ENCODE measurements at places on chromosomes 16 and 17.

- no peak for DNase-seq
These were observed 8.2 kb downstream of the NPTX1 start for GRCh38 chr17:80468242-80468641.

DNA sequence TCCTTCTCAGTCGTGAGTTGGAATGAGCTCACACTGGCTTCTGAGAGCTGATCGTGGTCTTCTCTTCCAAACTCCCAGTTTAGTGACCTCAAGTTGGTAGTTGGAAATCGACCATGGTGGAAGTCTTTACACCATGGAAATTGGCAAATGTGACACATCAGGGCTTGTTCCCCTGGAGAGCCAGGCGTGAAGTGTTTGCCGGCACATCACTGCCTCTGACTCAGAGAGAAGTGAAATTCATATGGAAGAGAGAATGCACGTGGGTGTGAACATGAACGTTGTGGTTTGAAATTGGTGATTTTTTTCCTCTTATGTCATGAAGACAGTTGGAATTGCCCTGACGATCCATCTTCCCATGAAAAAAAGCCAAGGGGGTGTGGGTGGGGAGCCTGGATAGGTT, 47.4 kb downstream of the AXIN2 start:
- DNase-seq = no peak

GRCh38 chr16:75471723-75472633, 7.5 kb upstream of the TMEM170A start:
- no peak for DNase-seq

DNA sequence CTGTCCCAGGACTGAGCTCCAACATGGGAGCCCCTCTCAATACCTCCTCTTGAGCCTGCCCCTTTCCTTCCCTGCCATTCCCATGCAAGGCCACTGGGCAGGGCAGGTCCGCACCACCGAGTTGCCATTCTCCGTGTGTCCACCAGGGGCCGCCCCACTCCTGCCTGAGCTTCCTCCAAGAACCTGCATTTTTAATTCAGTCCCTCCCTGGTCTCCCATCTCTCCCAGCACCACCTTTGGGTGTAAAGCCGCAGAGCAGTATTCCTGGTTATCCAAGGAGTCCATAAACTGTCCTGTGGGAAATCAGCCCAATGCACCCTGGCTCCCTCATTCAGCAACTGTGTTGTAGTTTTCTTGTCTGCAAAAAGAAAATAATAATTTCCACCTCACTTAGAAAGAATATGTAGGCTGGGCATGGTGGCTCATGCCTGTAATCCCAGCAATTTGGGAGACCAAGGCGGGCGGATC, 15.9 kb upstream of the ANKRD40CL start:
- peak; percentile 85 for DNase-seq

DNA sequence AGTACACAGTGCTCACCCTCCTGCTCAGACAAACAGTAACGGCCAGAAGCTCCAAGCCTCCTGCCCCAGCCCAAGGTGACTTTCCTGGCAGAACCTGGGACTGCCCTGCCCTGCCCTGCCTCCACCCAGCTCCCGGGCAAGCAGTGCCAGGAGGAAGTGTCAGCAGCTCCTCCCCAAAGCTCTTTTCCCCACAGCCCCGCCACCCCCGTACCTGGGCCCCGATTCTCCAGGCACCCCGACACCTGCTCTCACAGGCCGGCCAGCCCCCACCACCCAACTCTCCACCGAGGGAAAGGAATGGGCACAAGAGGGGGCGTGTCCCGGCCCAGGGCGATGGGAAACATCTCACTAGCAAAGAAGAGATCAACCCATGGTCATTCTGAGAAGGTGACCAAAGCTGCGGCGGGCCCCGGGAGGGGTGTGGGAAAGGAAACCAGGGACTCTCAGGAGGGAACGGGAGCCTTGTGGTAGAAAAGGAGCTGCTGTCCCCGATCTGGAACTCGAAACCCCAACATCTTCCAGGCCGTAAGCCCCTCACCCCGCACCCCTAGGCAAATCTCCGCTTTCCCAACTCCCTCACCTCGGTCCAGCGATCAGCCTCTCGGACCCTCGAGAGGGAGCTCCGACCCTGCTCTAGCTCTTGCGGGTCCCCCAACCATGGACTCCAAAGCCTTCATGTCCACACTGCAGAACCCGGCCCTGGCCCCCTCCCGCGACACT, 1.2 kb downstream of the BCAR1 start:
- DNase-seq = no peak

GRCh38 chr17:1545618-1546017, 17.0 kb downstream of the PITPNA start:
- no peak for DNase-seq

GRCh38 chr17:41865596-41865893, 322 bp upstream of the KLHL11 start:
- DNase-seq = no peak

GRCh38 chr16:27226476-27226875, 23.1 kb downstream of the KDM8 start:
- DNase-seq = no peak

DNA sequence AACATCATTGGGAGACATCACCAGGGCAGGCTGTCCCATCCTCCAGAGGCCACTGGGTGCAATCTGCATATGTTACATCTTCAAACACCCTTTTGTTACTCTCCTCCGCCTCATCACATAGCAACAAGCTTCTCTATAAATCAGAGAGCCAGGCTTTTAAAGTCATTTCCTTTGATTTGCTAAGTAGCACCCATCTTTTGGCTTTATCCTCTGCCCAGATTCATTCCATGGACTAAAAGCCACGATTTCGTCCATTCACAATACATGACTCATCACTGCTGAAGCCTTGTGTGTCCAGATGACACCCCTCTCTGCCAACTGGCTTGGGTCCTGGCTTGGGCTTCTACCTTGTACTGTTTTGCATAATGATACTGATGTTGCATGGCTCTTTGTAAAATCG, 2.0 kb upstream of the KRT38 start:
- DNase-seq = no peak

DNA sequence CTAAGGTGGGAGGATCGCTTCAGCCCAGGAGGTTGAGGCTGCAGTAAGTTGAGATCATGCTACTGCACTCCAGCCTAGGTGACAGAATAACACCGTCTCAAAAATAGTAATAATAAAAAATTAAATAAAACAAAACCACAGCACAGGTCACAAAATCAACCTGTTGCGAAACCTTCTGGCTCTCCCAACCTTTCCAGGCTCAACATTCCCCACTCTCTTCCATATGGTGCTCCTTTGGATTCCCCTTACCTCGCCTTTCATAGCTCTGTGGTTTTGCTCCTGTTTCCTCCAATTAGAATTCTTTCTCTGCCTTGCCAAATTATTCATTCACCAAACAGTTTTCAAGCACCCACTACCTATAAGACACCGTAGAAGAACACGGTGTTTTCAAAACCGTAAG, 4.7 kb downstream of the ZDHHC7 start:
- DNase-seq = no peak

- no peak for DNase-seq
These were observed 37.9 kb downstream of the DHRS7B start for GRCh38 chr17:21164620-21165019.

DNA sequence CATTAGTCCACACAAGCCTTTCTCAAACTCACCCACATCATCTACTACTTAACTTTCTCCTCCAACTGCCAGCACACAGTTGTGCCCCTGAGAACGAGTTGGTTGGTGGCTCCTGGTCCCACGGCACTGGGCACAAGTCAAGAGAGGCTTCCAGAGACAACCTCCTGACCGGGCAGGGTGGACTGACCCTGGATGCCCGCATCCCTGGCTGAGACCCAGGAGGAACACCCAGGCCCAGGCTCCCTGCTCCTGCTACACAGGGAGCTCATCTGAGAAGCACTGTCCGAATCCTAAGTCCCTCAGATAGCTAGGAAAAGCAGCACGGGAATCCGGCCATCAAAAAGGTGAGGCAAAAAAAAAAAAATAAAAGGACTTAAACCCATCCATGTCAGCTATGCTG, 29.0 kb downstream of the WDR45B start:
- no peak for DNase-seq

GRCh38 chr17:2723997-2724783, 12.6 kb upstream of the CLUH start:
- DNase-seq = no peak

DNA sequence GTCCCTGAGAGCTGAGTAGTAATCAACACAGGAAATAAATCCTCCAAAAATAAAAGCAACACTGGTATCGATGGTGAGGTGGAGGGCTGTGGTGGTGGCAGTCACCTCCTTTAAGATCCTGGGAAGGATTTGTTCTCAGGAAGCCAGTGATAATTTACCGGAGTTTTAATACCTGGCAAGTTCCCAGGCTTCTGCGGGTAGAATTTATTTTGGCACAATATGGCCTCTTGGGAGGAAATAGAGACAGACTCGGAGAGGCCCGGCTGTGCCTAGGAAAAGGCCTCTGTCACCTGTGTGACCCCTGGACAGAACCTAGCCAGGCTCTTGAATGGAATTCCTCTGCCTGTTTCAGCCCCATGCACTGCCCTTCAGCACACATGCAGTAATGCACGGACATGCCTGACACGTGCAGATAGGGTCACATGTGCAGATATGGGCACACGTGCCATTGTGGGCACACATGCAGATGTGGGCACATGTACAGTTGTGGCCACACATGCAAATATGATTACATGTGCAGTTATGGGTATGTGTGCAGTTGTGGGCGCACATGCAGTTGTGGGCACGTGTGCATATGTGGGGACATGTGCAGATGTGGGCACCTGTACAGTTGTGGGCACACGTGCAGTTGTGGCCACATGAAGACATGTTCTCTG, 33.5 kb downstream of the MGAT5B start:
- no peak for DNase-seq

- no peak for DNase-seq
These were observed 237.0 kb downstream of the ZNF423 start for GRCh38 chr16:49618955-49619354.

DNA sequence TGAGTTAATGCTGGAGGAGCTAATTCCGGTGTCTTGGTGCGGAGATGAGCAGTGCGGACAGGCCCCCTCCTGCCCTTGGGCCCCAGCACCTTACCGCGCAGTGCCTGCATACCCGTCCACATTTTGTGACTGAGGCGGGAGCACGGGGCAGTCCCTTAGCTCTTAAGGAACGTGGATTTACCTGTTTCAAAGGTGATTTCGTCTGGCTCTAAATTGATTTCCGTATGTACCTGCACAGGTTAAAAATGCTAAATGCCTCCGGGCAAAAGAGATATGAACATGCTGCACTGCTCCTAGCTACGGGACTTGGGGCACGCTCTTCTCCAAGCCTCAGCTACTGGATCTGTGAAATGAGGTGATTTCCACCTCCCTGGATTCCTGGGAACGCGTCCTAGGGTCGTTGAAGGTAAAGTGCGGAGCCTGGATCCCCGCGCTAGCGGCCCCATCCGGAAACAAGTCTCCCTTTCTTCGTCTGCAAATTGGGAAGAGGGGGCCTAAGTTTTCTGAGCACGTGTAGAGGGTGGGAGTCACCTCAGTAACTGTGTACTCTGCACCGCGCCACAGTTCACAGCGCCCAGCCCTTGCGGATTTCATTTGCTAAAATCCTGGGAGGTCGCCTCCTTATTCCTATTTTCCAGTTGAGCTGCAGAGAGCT, 669 bp upstream of the CRISPLD2 start:
- no peak for DNase-seq

GRCh38 chr17:55673743-55674506, 48.7 kb downstream of the TMEM100 start:
- no peak for DNase-seq

DNA sequence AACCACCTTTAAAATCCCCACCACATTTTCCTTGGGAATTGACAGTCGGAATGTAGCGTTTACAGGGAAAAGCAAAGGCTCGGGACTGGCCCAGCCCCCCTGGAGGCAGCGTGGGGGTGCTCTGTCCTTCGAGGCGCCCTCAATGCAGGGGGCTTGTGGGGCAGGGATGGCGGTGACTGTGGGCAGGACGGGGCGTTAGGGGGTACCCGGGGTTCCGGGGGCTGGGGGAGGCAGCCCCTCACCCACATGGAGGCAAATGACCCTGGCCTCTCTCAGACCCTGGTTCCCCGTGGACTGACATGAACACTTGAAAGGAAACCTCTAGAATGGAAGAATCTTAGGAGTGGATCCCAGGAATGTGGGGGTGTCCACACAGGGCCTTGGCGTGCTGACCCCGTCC, 78.4 kb upstream of the GNG13 start:
- no peak for DNase-seq
